NCI-H526 (cell line): ENCODE measurements at places on chromosomes 11 and 22.
A peak's percentile ranks its signal among the peaks of the same experiment; 100 is the strongest.

DNA sequence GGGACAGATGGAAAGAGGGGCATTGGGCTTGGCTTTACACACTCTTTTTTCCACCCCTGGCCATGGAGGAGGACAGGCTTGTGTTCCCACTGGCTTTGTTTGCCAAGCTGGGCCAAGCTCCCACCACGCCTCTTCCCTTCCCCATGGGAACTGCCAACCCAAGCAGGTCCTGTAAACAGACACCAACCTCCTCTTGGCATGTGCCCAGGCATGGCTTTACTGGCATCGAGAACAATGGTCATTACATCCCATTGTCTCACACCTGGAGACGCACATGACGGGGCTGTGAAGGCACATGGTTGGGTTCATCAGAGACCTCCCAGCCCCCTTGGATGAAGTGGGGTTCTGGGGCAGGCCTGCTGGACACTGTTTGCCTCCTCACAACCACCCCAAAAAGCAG is 11.7 kb downstream of the SEC14L3 start:
- no peak for DNase-seq

GRCh38 chr11:100923555-100923954 is 206.1 kb downstream of the PGR start:
- DNase-seq = no peak

- DNase-seq = no peak
Measured at GRCh38 chr11:132638423-132638822, 893.9 kb downstream of the OPCML start.

GRCh38 chr22:47019012-47019790 is 256.8 kb downstream of the TBC1D22A start:
- no peak for DNase-seq

GRCh38 chr11:47127213-47127612 is 49.5 kb downstream of the ARFGAP2 start:
- DNase-seq = peak; percentile 31

GRCh38 chr11:122998727-122999366 is 17.2 kb upstream of the BSX start:
- DNase-seq = peak; percentile 76

DNA sequence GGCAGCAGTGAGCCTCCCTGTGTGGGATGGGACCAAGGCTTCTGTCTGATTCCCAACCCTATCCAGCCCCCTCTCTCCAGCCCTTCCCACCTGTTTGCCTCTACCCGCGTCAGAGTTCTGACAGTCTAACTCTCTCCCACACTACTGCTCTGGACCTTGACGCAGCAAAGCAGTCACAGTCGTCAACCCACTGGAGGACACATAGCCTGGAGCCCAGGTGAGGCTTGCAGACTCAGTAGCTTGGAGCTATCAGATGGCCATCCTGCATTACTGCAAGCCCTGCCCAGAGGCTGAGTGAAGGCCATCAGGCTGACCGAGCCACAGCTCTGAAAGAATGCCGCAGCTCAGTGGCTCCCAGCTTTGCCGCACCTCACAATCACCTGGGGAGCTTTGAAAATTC is 3.7 kb downstream of the OAF start:
- DNase-seq = no peak

DNA sequence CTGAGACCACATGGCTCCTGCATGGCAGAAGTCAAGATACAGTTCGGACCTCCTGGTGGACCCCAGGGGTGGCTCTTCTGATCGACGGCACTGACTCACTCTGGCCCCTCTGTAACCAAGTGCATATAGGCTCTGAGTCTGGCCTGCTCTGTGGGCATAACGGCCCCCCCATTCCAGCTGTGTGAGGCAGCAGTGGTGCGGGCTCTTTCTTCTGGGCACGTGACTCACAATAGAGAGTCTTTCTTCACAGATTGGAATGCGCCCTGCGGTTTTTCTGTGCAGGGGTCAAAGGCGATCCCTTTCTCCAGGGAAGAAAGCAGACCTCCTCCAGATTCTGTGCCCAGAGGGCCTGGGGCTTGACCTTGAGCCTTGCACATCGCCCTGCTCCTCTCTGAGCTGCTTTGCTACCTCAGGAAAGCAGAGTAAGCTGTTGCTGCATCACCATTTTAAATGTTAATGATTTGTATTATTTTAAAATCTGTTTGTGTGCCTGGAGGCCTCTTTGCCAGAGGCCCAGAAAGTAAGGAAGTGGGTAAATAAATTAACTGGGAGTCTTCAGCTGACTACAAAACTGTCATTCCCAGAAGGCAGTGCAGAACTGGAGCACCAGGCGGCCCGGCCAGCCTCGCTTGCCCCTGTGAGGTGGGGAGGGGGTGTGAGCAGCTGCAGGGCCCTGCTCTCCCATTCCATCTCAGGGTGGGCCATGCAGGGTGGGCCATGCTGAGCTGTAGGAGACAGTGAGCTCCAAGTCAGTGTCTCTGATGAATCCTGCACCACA is 199.0 kb downstream of the GRIK4 start:
- no peak for DNase-seq

DNA sequence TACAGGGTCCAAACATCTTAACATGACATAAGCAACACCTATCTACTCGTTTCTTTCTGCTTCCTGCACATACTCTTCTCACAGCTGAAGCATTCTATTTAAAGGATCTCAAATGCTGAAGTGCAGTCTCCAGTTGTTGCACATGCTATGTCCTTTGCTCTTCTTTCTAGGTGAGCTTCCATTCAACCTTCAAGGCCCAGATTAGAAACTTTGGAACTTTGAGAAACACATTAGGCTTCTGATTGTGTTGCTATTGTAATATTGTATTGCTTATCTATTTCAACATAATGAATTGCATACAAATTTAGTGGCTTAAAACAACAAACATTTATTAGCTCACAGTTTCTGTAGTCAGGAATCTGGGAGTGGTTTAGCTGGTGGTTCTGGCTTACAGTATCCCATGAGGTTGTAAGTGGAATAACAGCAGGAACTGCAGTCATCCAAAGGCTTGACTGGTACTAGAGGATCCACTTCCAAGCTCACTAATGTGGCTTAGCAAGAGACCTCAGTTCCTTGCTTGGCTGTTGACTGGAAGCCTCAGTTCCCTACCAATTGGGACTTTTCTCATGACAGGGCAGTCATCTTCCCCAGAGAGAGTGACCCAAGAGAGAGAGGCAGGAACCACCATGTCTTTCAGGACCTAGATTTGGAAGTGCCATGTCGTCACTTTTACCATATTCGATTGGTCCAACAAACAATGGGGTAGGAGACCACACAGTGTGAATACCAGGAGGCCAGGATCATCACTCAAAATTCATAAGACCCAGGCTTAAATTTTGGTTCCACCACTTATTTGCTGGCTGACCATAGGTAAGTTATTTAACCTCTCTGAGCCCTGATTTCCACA is 27.2 kb upstream of the RASSF10 start:
- no peak for DNase-seq

GRCh38 chr11:41134971-41135370 is 324.5 kb downstream of the LRRC4C start:
- DNase-seq = no peak

GRCh38 chr11:20596205-20597153 is 2.9 kb upstream of the SLC6A5 start:
- no peak for DNase-seq

GRCh38 chr11:44416776-44417175 is 106.8 kb upstream of the ALX4 start:
- no peak for DNase-seq

GRCh38 chr22:49727191-49727880 is 100.3 kb downstream of the BRD1 start:
- no peak for DNase-seq

GRCh38 chr11:128298271-128298670 is 289.1 kb downstream of the ETS1 start:
- no peak for DNase-seq

GRCh38 chr22:48929276-48929790 is 898.3 kb downstream of the BRD1 start:
- DNase-seq = no peak

DNA sequence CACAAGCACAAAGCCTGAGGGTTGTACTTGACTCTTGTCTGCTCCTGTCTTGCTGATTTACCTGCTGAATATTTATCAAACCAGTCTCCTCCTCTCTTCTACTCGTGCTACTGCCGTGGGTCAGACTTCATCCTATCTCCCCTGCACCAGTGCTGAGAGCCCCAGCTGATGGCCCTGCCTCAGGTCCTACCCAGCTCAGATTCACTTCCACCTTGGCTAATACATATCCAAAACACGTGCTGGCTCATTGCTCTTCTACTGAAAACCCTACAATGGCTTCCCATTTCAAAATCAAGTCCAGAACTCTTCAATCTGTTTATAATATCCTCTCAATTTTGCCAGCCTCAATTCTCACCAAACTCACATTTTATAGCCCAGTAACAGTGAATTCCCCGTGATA is 48.3 kb downstream of the RAB30 start:
- DNase-seq = no peak

DNA sequence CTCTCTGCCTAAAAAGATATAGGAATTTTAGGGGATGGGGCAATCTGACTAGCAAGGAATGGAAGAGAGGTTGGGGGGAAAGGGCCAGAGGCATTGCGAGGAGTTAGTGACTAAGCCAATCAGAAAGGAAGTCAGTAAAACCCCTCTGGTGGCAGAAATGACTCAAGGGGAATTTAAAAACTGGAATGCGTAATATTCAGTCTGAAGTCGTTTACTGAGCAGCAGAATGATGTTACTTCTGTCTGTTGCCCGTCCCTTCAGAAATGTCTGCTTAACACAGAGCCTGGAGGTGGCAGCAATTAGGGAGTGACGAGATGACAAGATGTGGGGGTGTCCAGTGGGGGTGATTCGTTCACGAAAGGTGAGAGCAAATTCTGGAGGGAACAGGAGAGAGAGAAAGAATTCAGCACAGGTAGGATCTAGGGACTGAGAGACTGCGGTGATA is 107.7 kb upstream of the CLMP start:
- DNase-seq = no peak

DNA sequence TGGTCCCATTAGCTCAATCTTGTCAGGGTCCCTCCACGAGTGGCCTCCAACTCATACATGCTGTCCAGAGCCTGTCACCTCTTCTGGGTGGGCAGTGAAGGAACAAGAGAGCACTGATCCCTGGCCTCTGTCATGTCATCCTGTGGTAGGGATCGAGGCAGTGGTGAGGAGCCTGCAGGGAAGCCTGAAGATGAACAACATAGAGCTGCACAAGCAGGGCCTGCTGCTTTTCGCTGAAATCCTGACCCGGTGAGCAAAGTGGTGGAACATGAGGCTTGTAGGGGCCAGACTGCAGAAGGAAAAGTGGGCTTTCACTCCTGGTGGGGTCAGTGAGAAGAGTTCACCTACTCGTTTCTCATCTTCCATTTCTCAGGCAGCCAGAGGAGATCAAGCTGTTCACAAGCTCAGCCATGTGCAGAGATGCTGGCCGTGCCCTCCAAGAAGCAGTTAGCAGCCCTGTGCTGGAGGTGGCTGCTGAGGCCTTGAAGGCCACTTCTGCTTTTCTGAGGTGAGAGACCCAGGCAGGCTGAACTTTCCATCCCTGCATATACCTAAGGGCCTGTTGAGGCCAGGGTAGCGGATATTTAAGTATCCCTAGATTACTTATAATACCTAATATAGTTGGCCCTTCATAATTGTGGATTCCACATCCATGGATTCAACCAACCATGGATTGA is 32.9 kb downstream of the MEI1 start:
- no peak for DNase-seq

DNA sequence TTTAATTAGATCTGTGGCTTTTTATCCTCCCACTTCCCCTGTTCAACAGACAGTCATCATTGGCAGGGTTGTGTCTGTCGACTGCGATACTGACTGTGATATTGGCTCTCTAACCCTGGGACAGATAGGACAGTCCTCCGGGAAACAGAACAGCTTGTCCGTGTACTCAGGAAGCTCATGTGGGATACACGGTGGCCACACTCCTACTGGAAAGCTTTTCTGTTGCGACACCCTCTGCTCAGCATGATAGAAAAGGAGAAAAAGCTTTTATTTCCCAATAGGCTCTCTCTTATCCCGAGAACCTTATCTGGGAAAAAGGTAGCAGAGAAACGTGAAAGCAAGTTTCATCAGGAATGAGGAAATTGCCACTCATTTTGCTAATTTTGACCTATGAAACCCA is 60.4 kb upstream of the HSPA8 start:
- DNase-seq = no peak

DNA sequence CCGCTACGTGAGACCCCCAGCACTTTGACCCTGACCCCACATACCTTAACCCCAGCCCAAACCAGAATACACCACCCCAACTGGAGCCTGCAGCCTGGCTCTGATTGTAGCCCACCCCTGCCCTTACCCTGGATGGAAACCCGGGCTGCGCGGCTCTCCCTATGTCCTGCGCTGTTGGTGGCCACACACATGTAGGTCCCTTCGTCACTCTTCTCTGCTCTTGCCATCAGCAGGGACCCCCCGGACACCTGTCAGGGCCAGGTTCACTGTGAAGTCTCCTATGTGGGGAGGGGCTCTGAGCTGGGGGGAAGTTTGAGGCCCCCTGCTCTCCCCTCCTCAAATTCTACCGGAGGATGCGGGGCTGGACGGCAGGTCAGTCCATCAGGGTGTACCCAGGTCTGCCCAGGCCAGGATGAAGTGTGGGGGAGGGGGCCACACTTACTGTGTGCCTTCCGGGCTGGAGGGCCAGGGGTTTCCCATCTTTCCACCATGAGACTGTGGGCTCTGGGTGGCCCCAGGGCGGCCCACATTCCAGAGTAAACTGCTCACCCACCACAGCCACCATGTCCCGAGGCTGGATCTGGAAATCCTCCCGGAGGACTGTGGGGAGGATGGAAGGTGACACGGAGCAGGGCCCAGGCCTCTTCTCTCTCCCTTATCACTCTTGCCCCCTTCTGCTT is 1.5 kb downstream of the ROBO4 start:
- no peak for DNase-seq

DNA sequence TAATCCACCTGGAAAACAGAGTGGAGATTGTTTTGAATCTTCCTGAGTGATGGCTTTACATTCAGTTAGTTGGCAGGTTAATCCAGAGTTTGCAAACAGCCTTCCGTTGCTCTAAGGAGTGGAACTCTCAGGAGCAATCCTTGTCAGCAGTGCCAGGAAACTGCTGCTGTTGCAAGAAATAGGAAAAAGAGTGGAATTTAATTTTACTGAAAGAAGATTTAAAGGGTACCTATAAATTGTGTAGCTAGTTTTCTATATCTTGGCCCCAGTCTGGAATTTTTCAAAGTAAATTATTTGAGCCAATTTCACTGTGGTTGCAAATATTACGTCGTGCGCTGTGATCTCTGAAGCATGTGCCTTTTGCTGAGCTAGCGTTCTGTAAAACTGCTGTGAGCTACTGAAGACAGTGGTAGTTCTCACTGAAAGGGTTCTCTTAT is 55.5 kb upstream of the SLC5A12 start:
- DNase-seq = no peak

DNA sequence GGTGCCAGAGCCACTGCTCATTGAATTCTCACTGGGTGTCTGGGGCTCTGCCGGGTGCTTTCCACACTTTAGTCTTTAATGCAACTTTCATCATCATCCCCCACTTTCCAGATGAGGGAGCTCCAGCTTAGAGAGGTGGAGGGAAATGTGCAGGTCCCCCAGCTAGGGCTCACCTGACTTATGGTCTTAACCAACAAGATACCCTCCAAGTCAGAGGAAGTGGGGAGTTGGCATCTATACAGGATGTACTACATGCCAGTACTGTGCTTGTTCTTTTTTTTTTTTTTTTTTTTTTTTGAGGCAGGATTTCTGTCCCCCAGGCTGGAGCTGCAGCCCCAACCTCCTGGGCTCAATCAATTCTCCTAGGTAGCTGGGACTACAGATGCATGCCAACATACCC is 26.3 kb downstream of the C22orf42 start:
- no peak for DNase-seq

- DNase-seq = no peak
Measured at GRCh38 chr22:39178206-39179111, 26.0 kb upstream of the CBX7 start.
